Fibroblast of skin of scalp (primary cell): ENCODE measurements at places on chromosomes 6 and 20.
A peak's percentile ranks its signal among the peaks of the same experiment; 100 is the strongest.

DNA sequence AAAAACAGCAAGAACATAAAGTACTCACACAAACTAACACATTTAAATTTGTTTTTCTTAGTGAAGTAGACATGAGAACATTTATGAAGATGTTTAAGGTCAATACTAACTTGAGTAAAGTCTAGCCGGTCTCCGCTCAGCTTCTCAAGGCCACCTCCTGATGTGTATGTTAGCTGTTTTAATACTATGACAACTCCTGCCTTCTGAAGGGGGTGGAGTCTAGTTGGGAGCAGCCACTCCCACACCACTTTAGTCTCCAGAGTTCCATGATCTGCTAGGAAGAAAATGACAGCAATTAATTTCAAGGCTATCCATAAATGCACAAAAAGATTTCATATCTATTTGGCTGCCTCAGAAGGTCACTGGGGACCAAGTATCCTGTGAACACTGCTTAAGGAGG, at the start of gene GSTA3:
GSTA3 (minus strand) TSS at position 168 of the 400 bp plus-strand sequence. CDS start 3,864 bp downstream, outside the sequence.
- DNase-seq: no peak

- DNase-seq: no peak
Observed at GRCh38 chr6:15400572-15401004, 154.7 kb downstream of the JARID2 start.

- no peak for DNase-seq
Observed at GRCh38 chr20:50305636-50306477, 115.2 kb downstream of the CEBPB start.

- no peak for DNase-seq
Observed at GRCh38 chr6:140209775-140210174, 835.3 kb upstream of the CITED2 start.

GRCh38 chr6:20653085-20653479, 118.8 kb downstream of the CDKAL1 start:
- no peak for DNase-seq

DNA sequence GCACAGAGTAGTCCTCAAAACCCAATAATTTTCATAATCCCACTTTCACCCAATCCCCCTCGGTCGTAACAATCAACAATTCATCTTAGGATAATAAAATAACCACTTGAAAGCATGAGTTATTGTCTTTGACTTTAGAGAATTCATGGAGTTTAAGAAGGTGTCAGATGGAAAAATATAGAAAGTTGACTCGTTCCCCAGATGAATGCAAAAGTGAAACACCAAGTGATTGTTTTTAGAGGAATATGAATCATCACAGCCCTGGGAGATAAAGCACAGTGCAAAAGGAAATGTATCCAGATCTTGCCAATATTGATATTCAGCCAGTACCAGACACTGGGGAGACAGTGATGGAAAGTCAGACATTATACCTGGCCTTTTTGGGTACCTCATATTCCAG, 860.5 kb downstream of the DHX35 start:
- peak; percentile 61 for DNase-seq

DNA sequence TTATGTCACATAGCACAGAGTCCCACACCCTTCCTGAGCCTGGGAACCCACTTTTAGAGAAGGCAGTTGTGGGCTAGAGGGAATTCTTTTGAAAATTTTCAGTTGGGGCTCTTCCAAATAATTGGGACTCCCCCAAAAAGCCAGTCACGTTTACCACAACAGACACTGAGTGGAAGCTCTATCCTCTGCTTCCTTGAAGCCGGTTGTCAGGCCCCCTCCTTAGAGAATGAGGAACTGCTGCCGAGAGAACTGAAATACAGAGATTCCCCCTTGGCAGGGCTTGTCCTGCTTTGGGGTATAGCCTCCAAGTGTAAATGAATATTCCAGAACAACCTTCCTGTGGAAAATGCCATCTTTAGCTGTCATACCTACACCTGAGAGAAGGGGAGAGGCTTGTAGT, 2.7 kb upstream of the JAG1 start:
- DNase-seq: no peak

- DNase-seq: no peak
Observed at GRCh38 chr6:168342636-168343035, 23.1 kb upstream of the DACT2 start.

DNA sequence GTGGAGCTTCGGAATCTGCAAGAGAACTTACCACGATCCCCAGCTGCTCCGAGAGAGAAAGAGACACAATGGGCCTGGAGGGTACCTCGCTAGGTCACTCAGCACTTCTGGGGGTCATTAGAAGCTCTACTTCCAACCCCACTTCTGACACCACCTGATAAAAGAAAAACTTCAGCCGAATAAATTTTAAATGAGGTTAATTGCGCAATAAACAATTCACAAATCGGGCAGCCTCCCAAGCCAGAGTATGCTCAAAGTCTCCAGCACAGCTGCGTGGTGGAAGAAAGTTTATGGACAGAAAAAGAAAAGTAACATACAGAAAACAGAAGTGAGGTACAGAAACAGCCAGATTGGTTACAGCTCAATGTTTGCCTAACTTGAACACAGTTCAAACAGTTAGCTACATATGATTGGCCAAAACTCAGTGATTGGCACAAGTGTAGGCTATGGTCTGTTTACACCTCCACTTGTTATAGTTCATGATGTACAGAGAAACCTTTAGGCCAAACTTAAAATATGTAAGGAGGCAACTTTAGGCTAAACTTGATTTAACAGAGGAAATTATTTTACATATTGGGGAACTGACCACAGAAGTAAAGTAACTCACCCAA, 52.6 kb downstream of the COL11A2 start:
- no peak for DNase-seq

- DNase-seq: no peak
Observed at GRCh38 chr6:31903957-31904356, 2.1 kb upstream of the ZBTB12 start.

- DNase-seq: no peak
Observed at GRCh38 chr6:63947792-63948529, 312.4 kb downstream of the PHF3 start.

DNA sequence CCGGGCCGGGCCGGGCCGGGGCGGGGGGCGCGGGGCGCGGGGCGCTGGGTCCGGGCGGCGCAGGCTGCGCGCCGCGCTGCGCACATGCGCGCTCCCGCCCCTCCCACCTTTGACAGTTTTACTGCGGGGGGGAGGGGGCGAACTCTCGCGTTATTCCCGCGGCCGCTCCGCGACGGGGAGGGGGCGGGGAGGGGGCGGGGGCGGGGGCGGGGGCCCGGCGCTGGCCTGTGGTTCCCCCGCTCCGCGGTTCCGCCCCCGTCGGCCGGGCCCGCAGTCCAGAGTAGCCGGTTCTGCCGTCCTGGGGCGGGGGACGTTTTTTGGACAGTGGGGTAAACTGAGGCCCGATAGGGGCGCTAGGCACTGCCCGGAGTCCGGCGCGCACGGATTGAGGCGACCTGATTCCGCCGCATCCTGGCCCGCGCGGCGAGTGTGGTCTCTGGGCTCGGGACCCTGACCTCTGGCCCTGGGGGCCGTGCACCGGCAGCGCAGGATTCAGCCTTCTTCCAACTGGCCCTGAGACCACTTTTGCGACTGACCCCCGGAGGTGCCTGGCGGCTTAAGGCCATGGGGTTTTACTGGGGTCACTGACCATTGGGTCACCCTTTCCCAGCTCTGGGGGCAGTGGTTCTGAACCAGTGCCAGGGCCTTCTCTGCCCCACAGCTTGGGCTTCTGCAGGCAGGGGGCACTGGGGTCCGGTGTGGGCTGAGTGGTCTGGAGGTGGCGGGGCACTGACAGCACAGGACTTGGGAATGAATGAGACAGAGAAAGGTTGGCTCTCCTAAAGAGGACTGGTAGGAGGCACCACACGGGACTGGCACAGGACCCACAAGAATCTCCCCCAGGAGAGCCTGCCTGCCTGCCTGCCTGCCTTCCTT, at the start of gene ZNF512B:
ZNF512B (minus strand) TSS at position 93 of the 876 bp plus-strand sequence. CDS start 1,980 bp downstream, outside the sequence.
- DNase-seq: peak; percentile 79

DNA sequence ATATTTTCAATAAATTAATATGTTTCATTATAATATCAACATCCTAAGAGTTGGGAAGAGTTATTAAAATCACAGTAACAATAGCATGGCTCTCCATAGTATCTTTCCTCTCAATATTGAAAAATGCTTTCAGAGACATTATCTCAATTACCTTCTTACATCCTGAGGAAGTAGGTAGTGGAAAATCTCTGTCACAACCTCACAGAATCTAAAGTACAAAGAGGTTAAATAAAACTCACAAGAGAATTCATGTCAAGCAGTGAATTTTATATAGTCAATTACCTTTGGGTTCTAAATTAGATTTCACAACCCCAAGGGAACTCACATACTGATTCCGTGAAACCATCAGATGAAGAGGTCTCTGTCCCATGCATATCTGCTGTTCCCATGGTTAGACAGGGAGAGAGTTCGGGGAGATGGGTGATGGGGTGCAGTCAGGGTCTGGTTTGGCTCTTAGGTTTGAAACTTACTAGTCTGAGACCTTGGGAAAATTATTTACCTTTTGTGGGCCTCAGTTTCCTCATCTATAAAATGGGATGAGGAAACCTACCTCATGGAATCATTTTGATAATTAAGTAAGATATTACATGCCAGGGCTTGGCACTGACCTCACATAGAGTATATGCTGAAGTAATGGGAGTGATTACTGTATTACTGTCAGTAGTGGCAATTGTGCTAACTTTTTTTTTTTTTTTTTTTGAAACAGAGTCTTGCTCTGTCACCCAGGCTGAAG, 74.0 kb upstream of the SNX9 start:
- DNase-seq: no peak

DNA sequence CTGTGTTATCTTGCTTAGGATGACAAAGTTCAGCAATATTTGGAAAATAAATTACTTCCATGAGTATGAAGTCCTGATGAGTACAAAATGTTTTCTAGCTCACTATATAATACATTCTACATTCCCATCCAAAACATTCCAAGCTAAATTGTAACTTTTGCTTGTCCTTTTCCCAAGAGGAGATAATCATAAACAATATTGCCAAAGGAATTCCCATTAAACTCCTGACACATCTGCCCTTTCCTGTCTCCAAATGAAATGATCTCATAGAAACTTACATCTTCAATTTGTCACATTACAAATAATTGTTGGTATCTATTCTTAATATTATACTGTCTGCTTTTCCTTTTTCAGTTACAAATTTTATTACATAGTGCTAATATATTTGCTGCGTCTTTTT, 20.4 kb upstream of the SENP6 start:
- DNase-seq: no peak

DNA sequence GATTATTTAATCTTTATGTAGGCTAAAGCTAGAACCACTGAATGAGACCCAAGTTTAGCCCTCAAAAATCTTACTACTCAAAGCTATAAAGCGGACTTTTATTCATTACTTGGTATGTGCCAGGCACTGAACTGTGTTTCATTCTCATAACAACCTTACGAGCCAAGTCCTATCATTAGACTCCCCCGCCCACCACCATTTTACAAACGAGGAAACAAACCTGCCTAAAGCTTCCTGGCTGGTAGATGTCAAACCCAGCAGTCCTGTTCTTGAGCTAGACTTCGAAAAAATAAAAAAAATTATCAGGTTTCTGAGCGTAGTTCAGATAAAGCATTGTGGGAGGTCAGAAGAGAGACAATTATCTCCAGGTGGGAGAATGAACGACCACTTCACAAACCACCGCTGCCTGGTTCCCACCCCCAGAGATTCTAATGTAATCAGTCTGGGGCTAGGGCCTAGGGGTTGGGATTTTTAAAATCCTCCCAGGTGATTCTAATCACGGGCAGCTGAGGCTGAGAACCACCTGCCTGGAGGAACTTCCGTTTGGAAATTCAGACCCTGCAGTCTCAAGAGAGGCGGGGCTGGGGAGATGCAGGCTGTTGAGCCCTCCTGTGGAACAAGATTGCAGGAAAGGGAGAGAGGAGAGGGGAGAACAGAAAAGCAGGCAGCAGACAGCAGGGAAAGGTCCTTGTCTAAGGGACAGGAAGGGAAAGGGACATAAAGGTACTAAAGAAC, 8.6 kb downstream of the ADTRP start:
- DNase-seq: no peak

- no peak for DNase-seq
Observed at GRCh38 chr6:169783401-169783800, 32.0 kb downstream of the ERMARD start.

GRCh38 chr6:79421707-79422484, 115.3 kb downstream of the LCA5 start:
- peak; percentile 90 for DNase-seq

GRCh38 chr6:145055567-145055966, 679.8 kb downstream of the EPM2A start:
- no peak for DNase-seq

DNA sequence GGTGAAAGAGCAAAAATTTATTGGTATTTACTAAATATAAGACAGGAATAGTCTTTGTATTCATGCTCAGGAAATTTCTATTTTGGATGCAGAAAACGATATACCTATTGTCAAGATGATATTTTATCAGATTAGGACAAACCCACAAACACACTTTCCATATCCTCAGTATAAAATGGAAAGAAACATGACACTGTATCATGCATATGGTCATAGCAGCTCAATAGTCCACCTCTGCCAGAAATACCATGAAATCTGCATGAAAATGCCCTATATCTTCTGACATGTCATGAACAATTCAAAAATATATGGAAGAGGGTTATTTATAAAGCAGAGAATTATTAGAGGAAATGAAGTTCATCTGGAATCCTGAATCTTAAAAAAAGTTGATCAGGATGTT, 11.7 kb upstream of the HINT3 start:
- no peak for DNase-seq

- peak; percentile 24 for DNase-seq
Observed at GRCh38 chr20:34579979-34580940, 21.7 kb downstream of the MAP1LC3A start.

DNA sequence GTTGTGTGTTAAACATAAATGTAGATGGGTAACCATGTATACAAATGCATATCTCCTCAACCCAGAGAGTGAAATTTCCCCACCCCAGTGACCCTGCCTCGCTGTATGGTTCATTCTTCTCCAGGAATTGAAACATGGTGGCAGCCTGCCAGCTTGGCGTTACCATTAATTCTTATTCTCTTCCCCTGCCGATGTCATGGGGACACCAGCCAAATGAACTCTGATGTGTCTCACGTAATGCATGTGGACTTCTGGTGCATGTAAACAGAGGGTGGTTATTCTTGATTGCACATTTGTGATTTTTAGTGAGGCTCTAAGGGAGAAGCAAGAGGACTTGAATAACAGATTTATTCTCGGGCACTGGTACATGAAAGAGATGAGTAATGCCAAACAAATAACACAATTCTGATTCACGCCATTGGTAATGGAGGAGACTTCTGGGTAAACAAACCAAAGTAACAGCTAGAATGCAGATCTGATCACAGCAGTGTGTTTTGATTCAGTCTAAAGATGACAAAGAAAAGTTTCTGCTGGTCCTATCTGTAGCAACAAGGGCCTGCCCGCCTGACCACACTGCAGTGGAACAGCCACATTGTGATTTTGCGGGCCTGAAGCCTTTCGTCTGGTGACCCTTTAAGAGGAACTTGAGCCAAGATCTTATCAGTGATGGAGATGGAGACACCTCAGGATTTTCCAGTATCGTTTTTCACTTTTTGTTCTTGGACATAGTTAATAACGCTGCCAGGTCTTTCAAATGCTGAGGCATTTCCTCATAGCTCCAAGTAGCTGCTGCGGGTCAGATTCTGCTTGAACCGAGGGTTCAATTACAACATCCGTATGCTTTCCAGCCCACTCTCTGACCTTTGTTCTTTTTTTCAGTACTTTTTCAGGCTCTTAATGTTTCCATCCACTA, 171.8 kb upstream of the AKAP12 start:
- DNase-seq: peak; percentile 91

GRCh38 chr6:152952045-152952444, 30.8 kb downstream of the FBXO5 start:
- peak; percentile 8 for DNase-seq

- DNase-seq: no peak
Observed at GRCh38 chr20:56347628-56348304, 11.0 kb upstream of the FAM210B start.

GRCh38 chr6:44000164-44000842, 126.9 kb downstream of the MRPL14 start:
- peak; percentile 45 for DNase-seq
